ENCODE measurements at places on chromosomes 12 and 14.

DNA sequence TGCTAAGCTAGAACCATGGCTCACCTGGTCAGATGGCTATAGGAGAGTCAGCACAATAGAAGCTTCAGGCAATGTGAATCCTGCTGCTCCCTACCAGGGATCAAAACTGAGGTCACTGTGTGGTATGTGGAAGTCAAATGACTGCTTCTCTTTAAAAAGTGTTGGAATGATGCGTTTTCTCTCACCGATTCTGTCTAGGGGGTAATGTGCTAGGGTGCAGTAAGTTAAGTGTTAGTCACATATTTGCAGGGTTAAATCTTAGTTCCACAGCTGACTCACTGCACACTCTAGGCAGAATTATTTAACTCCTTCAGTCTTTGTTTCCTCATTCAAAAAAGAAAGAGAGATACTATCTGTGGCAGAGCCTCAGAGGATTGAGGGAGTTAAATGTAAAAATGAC is 696.6 kb downstream of the DIO2 start:
- DNase-seq, result no peak

DNA sequence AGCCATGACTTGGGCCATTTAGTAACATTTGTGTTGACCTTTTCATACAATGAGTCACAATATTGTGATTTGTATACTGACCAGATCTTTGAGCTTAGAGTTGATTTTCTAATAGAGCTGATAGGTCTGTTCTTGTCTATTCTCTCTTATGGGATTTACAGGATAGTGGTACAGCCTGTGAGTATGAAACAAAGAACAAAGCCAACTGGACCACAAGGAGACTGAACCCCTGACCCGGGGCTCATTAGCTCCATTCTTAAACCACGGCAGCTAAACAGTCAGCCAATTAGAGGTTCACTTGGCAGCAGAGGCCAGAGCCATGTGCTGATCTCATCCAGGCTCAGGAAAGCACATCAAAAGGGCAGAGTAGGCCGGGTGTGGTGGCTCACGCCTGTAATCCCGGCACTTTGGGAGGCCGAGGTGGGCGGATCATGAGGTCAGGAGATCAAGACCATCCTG is 59.1 kb upstream of the GNPNAT1 start:
- DNase-seq, result no peak

DNA sequence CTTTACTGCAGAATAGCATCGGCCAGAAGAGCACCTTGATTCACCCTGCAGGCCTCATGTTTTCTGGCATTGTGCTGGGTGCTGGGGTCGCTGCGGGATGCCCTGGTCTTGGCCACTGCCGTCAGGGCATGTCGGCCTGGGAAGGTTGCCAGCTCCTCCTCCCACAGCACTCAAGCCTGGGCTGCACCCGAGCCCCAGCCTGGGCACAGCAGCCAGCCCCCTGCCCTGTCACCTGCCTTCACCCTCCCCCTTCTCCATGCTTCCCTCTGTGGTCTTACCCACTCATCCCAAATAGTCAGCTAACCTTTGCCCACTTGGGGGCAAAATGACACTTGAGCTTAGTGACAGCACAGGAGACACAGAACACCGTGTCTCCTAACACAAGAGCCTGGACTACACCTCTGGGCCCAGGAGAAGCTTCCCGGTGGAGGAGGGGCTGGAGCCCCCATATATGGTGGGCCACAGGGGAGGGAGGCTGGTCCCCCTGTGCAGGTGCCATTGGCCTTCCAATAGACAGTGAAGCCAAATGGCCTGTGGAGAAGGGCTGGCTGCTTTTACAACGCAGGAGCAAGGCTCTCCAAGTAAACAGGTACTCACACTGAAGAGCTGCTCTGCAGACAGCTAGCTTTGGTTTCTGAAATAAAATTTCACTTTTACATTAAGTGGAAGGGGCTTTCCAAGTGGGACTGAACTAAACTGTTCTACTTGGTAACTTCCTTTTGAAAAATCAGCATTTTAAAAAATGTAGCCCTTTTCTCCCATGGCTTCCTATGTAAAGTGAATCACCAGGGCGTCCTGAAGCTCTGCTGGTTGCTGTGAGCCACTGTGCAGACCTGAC is 51.2 kb upstream of the AMN start:
- no peak for DNase-seq

- DNase-seq, result no peak
Observed at GRCh38 chr14:94884616-94885230, 114.8 kb upstream of the GSC start.

- DNase-seq, result no peak
Observed at GRCh38 chr14:22422238-22422637, 166.8 kb downstream of the DAD1 start.

DNA sequence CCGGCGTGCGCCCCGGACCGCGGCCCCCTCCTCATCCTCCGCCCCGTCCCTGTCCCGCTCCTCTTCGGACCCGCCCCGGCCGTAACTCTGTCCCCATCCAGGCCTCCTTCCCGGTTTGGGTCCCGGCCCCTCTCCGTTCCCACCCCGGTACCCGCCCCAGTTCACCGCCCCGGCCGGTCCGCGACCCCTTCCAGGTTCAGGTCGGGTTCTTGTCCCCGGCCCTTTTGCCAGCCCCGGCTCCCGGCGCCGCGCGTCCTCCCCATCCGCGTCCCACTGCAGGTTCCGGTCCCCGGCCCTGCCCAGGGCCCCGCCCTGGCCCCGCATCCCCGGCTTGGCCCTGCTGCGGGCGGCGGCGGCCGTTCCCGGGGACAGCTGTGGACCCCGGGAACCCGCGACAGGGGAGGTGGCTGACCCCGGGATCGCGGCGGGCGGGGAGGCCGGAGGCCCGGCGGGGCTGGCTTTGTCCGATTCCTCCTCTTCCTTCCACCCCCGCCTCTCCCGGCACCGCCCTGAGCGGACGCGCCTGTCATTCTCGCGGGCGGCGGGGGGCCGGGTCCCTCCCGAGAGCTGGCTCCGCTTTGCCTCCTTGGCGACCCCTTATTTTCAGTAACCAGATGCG is 601 bp downstream of the KLC1 start:
- DNase-seq, result peak; percentile 58

GRCh38 chr14:32202491-32202997 is 525 bp downstream of the RNU6-8 start:
- DNase-seq, result peak; percentile 33

DNA sequence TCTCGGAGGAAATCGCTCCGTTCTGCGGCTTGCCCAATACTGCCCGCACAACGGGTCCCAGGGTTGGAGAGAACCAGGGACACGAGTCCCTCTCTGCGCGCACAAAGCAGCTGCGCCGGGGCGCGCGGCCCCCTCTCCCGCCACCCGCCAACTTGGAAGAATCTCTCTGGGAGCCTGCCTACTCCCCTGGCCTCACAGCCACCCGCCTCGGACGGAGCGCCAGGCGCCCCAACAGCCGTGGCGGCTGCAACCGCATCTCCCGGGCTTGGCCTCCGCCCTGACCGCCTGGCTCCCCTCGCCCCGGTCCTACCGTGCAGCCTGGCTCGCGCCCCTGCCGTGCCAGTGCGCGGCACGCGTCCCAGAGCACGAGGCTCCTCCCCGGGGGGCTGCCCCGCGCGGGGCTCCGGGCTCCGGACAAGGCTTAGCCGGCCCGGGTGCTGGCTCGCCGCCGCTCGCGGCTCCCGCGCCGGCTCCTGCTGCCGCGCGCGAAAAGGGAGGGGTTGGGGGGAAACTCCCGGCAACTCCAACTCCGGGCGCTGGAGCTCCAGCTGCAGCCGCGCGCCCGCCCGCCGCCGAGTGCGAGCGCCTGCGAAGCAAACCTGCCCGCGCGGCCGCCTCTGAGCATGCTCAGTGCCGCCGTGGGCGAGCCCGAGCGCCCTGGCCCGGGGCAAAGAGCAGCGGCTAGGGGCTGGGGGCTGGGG is at the start of gene STXBP6:
STXBP6 (minus strand) TSS at position 580 of the 701 bp plus-strand sequence. CDS start 75,329 bp downstream, outside the sequence.
- peak; percentile 71 for DNase-seq

DNA sequence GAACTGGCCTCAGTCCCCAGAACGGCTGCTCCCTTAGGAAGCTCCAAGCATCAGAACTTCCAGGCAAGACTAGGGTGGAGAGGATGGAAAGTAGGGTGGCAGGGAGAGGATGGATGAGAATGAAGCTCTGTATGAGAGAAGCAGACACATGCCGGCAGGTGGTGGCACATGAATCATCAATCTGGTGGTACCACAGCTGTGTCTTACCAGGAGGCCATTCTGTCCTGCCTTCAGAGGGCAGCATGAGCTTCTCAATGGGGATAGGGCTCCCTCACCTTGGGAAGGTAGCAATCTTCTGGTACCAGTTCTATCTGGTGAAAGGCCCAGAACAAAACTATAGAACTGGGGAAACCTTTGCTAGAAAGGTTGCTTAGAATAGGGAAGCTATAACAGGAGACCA is 55.4 kb upstream of the PYGL start:
- DNase-seq, result no peak

- no peak for DNase-seq
Observed at GRCh38 chr12:111201036-111201435, 167.9 kb downstream of the PHETA1 start.

DNA sequence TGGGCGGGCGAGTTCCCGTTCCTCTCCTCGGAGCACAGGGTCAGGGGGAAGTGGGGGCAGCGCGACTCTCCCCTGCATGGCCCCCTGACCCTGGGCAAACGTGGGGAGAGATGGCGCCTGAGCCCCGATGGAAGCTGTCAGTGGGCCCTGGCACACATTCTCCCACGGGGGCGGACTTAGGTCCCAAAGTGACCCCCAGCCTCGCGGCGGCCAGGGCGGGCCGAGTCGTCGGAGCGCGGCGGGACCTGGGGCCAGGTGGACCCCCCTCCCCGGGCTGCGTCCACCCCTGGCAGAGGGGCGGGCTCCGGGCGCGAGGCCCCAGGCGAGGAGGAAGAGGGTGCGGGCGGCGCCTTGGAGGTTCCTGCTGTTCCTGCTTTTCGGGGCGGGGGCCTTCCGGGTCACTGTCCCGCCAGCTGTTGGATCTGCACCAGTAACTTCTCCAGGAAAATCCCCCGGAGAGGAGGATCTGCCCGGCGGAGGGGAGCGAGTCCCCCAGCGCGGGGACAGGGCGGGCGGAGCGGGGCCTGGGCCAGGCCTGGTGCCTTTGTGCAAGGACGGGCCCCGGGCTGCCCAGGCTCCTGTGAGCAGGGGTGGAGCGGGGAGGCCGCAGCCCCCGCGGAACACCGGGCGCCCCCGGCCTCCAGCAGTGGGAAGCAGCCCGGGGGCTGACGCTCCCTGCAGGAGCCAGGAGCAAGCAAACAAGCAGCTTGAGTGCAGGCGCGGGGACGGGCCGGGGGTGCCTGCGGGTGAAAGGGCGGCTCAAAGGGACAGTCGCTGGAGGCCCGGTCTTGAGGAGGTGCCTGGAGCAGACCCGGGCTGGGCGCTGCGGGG is 15.3 kb downstream of the TNFAIP2 start:
- DNase-seq, result no peak

GRCh38 chr14:29444805-29445204 is 482.8 kb downstream of the PRKD1 start:
- DNase-seq, result no peak

- DNase-seq, result no peak
Observed at GRCh38 chr14:22882529-22883172, 371 bp upstream of the REM2 start.

DNA sequence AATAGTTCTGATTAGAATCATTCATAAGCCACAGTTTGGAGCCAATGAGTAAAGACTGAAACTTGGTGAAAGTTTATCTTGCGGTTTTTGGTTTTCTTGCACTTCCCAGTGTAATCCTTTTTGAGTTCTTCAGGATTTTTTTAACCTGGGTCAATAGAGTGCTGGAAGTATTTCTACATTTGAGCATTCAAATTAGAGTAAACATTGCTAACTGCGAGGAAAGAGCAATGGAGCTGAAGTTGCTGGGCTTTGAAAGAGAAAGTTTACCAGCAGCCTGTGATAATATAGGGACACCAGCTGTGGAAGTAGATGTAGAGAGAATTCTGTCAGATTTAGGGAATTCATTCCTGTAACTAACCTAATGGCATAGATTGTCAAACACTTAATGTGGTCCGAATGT is 30.3 kb downstream of the ANO6 start:
- DNase-seq, result no peak

- no peak for DNase-seq
Observed at GRCh38 chr12:123142921-123143735, 7.8 kb downstream of the PITPNM2 start.

GRCh38 chr12:44369998-44370397 is 506.1 kb downstream of the NELL2 start:
- DNase-seq, result no peak

DNA sequence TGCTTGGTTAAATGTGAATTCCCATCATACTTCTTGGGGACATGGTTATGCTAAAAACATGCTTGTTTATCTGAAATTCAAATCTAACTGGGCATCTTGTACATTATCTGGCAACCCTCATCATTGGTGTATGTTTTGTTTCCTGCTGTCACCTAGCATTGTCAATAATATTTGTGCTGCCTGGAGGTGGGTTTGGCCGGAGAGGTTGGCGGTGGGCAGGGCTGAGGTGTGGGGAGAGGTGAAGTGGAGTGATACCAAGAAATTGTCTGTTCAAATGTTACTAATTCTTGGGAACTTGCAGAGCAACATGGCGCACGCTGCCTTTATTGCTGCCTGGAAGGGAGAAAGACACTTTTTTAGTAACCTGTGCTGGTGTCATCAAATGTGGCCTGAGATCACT is 280.5 kb downstream of the VRK1 start:
- DNase-seq, result no peak

GRCh38 chr12:508795-509194 is 49.1 kb downstream of the B4GALNT3 start:
- DNase-seq, result no peak

DNA sequence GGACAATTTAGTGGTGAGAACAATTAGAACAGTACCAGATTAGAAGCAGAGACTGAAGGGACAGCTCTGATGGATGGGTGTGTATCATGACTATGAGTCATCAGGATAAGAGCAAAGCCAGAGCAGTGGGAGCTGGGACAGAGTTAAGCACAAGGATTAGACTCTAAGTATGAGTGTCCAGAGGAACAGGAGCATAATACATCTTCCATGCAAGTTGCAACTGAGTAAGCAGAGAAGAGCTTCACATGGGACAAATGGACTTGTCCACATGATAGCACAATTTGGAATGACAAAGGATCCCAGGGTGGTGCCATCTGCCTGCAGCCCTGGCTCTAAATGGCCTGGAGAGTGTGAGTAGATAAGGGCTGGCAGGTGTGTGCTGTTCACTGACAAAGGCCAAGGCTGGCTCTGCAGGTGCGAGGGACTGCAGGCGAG is 226.4 kb upstream of the CAND1 start:
- no peak for DNase-seq

DNA sequence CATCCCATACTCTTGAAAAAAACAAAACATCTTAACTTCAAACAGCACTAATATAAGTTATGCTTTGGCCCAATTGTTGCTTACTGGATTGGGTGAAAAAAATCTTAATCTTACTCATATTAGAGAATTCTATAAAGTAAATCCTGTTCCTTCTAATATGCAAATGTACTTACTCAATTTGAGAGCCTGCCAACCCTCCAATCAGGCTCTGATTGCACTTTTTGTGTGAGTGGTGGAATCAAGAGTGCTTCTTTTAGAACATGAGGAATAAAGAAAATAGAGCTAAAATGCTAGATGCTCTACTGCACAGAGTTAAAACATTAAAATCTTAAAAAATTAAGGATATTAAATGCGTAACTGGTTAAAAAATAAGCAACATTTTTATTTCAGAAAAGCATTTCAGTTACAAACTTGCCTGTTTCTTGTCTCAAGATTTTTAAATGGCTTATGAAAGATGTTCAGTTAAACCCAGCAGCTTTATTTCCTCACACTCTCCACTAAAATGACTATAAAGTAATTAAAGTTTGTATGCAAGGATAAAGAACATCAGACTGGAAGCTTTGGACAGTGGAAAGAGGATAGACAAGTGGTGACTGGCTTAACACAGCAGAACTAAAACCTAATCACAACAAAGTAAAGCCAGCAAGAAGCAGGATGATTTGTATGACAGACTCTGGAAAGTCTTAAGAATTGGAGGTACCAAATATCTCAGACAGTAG is 177.5 kb downstream of the SLC2A13 start:
- DNase-seq, result no peak

- DNase-seq, result peak; percentile 85
Observed at GRCh38 chr14:105045710-105046326, 19.4 kb downstream of the GPR132 start.

Measured in neuronal stem cell (in vitro differentiated cells).